ENCODE measurements at places on chromosomes 3 and 15.

DNA sequence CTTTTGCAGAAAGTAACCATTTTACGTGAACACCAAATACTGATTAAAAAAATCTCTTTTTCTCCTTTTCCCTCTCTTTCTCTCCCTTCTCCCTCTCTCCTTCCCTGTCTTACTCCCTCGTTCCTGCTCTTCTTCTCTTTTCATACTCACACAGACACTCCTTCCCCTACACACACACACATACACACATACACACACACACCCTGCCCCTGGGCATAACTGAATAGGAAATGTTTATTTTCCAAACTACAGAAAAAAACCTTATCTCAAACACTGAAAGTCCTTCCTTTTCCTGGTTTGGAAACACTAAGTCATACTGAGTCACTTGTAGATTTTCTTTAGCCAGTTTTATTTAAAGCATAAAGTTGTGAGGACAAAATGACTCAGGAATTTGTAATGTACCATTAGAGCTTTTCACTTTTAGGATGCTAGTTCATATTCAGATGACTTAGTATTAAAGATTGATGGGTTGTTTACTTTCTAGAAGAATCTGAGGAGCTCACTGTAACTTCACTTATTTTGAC, 62.4 kb downstream of the MBNL1 start:
- no peak for DNase-seq

GRCh38 chr15:31497838-31498237, 171.2 kb downstream of the KLF13 start:
- DNase-seq, result no peak

GRCh38 chr15:78841376-78841706, 30.1 kb upstream of the ADAMTS7 start:
- no peak for DNase-seq

- no peak for DNase-seq
These were observed 19.9 kb downstream of the INO80 start for GRCh38 chr15:41096178-41096577.

- DNase-seq, result no peak
These were observed 192.1 kb upstream of the EOMES start for GRCh38 chr3:27914199-27914598.

- DNase-seq, result no peak
These were observed 8.6 kb downstream of the GLT8D1 start for GRCh38 chr3:52696830-52697631.
